ENCODE measurements at places on chromosomes 12 and 14.

- no peak for DNase-seq
These were observed 79.3 kb upstream of the NRXN3 start for GRCh38 chr14:78090864-78091263.

- no peak for DNase-seq
These were observed 36.0 kb downstream of the TC2N start for GRCh38 chr14:91831337-91831736.

DNA sequence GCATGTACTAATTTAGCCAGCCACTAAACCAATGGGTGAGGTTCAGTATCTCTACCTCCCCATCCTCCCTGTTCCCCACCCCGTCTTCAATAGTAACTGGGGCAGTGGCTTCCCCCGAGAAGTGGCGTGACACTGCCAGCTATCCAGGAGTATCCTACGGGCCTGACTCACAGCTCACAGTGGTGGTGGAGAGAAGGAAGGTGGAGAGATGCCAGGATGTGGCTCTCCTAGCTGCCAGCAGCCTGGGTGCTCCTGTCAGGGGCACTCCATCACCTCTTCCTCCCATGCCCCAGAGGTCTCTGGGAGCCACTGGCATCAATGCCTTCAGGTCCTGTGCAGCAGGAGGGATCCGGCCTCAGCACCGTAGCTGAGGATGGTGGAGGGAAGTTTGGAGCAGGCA lies 49.0 kb downstream of the TSPAN11 start:
- no peak for DNase-seq

DNA sequence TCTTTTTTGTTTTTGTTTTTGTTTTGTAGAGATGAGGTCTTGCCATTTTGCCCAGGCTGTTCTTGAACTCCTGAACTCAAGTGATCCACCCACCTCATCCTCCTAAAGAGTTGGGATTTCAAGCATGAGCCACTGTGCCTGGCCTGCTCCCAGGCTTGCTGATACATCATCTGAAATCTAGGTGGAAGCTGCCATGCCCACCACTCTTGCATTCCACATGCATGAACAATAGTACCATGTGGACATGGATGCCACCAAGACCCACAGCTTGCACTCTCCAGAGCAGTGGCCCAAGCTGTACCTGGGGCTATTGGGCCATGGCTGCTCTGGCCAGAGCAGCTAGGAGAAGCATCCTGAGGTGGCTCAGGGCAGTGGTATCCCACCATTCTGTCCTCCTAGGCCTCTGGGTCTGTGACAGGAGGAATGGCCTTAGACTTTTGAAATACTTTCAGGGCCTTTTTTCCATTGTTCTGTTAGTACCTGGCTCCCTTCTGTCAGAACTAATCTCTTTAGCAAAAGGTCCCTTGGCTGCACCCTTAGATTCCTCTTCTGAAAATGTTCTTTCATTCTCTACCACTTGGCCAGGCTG lies 13.7 kb downstream of the FLVCR2 start:
- DNase-seq, result no peak

DNA sequence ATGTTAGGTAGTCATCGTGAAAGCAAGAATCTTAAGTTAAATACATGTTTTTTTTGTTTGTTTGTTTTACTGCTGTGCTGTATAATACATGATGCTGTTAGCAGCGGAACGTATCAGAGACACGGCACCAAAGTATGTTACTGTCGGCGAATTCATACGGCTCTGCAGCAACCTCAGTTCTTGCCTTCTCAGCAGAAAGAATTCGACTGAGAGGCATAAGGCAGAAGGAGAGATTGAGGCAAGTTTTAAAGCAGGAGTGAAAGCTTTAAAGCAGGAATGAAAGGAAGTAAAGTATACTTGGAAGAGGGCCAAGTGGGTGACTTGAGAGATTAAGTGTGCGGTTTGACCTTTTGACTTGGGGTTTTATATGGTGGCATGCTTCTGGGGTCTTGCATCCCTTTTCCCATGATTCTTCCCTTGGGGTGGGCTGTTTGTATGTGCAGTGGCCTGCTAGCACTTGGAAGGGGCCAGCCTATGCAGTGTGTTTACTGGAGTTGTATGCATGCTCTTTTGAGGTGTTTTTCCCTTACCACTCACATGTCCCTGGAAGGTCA lies 23.7 kb downstream of the LEMD3 start:
- DNase-seq, result no peak

Data from NCI-H1417 treated with DMSO at 0.1 percent for 48 hours (cell line).